ENCODE measurements at places on chromosomes 7 and 10.

GRCh38 chr10:72351479-72351878 lies 3.2 kb downstream of the DNAJB12 start:
- DNase-seq = no peak

GRCh38 chr7:11185179-11185815 lies 211.6 kb downstream of the PHF14 start:
- no peak for DNase-seq

GRCh38 chr10:110226543-110226925 lies 19.1 kb downstream of the MXI1 start:
- DNase-seq = peak; percentile 72

GRCh38 chr10:89773081-89773480 lies 71.7 kb downstream of the KIF20B start:
- no peak for DNase-seq

- DNase-seq = peak; percentile 73
Observed at GRCh38 chr7:100965723-100966541, 3.4 kb upstream of the MUC12 start.

- DNase-seq = no peak
Observed at GRCh38 chr10:75772153-75772887, 340.9 kb downstream of the LRMDA start.

GRCh38 chr10:91287276-91287675 lies 66.8 kb downstream of the PCGF5 start:
- DNase-seq = no peak

DNA sequence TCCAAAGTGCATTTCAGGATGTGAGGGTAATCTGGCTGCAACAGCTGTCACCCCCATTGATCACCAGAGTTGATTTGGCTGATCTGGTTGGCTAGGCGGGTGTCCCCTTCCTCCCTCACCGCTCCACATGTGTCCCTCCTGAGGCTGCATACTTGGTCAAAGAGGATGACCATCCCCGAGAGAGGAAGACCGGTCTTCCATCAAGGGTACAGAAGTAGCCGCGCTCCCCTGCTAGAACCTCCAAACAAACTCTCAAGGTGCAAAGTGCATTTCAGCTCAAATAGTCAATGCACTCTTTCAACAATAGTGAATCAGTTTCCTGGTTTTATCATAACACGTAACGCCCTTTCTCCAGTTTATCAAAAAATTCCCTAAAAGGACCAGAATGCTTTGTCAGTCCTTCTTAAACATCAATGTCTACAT lies 44.6 kb downstream of the CARD11 start:
- no peak for DNase-seq

DNA sequence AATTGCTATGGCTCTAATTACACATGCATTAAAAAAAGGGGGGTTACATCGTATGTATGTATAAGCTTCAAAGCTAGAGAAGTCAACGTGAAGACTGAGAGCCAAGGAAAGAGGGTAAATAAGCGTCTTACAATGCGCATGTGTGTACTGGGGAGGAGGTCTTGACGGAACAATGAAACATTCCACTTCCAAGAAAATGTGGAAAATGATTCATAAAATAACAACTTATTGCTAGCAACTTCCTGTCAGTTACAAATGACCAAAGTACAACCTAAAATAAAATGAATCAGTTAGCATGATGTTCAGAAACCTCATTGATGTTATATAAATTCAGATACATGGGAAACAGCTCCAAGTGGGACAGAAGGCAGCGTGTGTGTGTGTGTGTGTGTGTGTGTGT lies 104.1 kb upstream of the RHEB start:
- no peak for DNase-seq

DNA sequence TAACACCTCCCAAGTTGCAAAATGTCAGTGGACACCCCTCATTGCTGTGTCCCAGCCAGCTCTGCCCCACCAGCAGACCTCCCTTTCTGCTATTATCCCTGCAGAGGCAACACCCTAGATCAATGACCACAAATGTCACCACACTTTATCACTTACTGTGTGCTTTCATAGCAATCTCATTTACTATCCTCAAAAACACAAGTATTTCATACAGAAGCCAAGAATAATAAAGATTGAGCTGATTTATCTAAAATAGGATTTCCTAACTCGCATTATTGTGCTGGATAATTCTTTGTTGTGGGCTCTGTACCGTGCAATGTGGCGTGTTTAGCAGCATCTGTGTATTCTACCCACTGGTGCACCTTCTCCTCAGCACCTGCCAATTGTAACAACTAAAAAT lies 13.2 kb upstream of the ABCB5 start:
- DNase-seq = no peak

GRCh38 chr7:137120690-137121089 lies 222.8 kb downstream of the PTN start:
- DNase-seq = no peak

- peak; percentile 63 for DNase-seq
Observed at GRCh38 chr7:2757904-2758672, 70.1 kb downstream of the AMZ1 start.

Measured in activated T-helper 2 cell treated with anti-CD3 and anti-CD28 coated beads, Interferon-gamma antibody, Interleukin-2, Interleukin-4, amounts not matched to agents 10 μg/mL and 5 μg/mL and 100 μg/mL, durations not matched to agents 14 hours and 24 hours and 36 hours (primary cell).